ENCODE measurements at places on chromosomes 1 and 21.

DNA sequence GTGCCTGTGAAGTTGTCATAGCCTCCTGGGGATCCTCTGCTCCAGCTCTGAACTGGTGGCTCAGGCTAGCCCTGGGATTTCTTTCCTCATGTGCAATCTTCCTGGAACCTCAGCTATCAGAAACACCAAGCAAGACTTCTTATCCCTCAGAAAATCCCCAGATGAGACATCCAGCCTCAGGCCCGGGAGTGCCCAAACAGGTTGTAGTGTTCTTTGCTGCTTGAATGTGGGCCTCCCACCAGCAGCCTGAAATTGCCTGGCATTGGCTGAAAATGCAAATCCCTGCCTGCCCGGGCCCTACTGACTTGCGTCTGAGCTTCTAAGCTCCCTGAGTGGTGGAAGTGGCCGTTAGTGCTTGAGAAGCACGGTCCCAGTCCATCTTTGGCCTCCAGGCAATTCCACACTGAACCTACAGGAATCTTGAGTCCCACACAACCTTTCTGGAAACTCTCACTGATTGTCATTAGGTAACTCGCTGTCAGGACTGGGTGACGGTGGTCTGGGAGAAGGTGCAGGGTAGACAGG, 146.8 kb downstream of the ZBTB18 start:
- DNase-seq: no peak

DNA sequence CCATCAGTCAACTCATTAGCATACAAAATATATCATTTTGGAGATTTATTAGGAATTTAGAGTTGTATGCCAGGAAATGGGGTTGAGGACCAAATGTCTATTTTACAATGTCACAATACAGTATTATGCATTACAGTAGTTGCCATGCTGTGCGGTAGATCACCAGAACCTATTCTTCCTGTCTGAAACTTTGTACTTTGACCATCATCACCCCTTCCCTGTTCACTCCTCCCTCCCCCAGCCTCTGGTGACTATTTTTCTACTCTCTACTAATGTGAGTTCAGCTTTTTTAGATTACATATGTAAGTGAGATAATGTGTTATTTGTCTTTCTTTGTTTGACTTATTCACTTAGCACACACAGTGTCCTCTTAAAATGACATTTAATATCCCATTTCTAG, 50.8 kb downstream of the PTBP2 start:
- DNase-seq: no peak

GRCh38 chr1:67464746-67465145, 34.5 kb upstream of the SERBP1 start:
- DNase-seq: no peak

GRCh38 chr1:70336050-70336449, 18.5 kb downstream of the ANKRD13C start:
- DNase-seq: no peak

DNA sequence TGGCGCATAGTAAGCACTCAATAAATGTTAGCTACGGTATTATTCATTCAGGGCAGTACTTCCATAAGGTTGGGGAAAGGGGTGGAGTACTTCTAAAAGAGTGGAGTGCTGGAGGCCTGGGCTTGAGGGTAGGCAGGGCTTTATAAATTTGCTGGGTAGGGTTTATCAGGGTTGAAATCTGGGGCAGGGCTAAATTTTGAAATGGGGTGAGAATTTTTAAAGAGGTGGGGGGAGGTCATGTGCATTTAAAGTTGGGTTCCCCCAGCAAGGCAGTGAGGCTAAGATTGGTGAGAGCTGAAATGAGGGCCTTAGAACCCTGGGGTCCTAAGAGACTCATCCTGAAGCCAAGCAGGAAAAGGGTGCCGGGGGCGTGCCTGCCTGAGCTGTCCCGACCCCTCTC, 10.0 kb downstream of the CATSPER4 start:
- no peak for DNase-seq

DNA sequence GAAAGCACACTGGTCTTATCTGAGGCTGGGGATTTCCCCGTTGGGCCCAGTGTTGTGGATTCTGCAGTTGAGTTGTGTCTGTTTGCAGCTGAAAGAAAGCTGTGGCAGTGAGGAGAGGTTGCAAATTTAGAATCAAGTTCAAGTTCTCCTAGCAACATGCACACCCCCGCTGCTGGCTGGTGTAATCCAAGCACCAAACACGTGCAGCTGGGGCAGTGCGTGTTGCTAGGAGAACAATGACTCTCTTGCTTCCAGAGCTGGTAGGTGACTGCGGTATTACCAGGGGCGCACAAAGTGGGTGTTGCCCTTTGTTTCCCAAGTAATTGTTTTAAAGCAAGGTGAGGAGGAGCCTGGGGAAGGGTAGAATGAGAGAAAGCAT, 91.5 kb downstream of the IER5 start:
- peak; percentile 18 for DNase-seq

DNA sequence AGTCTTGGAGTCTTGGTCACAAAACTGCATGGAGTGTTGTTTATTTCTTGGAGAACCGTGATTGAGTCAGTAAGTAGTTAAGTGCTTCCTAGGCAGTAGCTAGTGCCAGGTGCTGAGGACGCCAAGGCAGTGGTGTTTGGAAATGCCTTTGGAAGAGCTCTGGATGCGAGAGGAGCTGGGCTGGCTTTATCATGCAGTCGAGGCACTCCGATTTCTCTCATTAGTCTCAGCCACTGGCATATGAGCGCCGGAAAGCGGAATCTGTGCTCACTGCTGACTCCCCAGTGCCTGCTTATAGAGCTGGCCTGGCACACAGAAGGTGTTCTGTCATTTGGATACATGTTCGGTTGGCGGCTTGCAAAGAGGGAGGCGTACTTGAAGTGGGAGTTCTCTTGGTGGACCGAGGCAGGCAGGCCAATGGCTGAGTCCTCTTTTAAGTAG, 3.6 kb downstream of the TENT5C start:
- DNase-seq: no peak

DNA sequence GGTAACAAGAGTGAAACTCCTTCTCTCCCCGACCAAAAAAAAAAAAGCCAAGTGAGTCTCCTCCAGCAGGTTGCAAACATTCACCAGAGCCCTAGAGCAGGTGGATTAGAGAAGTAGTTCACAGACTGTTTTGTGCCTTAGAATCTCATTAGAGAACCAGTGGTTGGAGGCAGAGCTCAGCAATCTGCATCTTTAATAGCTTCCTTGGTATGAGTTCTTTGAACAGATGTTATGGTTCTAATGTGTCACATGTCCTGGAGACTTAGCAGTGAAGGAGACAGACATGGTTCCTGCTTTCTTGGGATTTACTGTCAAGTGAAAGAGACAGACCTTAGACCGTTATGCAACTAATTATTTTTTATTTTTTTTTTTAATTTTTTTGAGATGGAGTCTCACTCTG, 26.8 kb downstream of the SESN2 start:
- no peak for DNase-seq

GRCh38 chr1:188670837-188671236, 1806.8 kb downstream of the BRINP3 start:
- no peak for DNase-seq

DNA sequence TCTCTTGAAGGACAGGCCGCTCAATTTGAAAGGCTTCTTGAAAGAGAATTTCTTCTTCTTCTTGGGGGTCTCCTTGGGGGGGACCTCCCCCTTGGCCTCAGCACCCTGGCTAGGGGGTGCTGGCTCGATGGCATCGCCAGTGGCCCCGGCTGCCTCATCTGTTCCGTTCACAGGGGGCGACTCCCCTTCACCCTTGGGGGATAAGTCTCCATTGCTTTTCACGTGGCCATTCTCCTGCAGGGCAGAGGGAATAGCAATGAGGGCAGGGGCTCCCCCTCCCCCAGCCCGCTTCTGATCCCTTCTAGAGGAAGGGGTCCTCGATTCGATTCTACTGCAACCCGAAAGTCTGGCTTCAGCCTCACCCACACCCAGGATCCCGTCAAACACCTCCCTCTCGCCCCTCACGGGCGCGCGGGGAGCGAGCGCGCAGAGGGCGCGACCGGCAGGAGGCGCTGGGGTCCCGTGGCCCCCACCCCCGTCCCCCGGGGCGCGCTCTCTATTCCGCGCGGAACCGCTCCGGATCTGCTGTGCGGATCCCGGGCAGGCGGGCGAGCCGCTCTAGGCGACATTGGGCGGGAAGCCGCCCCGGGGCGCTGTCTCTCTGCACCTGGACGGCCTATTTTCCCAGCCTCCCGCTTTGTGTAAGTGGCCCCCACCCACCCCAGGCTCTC, 1.0 kb downstream of the MARCKSL1 start:
- peak; percentile 62 for DNase-seq

- no peak for DNase-seq
These were observed 94.6 kb upstream of the C8B start for GRCh38 chr1:57060451-57060850.

DNA sequence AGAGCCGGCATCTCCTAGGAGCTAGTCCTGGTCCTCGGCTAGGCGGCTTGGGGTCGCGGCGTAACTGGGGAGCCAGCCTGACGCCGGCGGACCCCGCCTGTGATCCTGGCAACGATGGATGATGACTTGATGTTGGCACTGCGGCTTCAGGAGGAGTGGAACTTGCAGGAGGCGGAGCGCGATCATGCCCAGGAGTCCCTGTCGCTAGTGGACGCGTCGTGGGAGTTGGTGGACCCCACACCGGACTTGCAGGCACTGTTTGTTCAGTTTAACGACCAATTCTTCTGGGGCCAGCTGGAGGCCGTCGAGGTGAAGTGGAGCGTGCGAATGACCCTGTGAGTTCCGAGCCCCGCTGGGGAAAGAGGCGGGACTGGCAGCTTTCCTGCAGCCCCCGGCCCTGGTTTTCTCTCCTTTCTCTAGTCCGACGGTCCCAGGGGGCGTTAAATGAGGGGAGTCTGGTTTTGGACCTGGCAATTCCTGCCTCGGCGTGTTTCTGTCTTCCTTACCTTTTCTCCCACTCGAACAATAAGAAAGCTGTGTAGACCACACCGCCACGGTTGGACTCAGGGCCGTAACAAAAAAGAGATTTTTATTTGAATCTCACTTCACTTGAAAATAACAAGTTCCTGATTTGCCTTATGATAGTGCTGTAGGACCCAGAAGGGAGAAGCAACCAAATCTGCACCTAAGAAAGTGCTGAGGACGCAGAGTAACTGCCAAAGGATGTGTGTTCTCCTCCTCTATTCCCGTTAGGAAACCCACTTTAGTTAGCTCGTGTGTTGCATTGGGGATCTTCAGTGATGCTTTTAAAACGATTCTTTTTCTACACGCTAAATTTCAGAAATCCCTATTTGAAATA, at the start of gene SPRTN:
Gene SPRTN, plus strand, starts transcription at position 24 of the 859 bp plus-strand sequence. Its CDS starts 91 bp downstream, at position 115.
- DNase-seq: no peak

GRCh38 chr21:33434770-33435360, 31.7 kb downstream of the IFNGR2 start:
- no peak for DNase-seq
